ENCODE measurements at places on chromosomes 13 and 19.

- no peak for DNase-seq
Observed at GRCh38 chr13:94481941-94482340, 2.5 kb upstream of the DCT start.

- no peak for DNase-seq
Observed at GRCh38 chr19:33096005-33096404, 15.0 kb downstream of the GPATCH1 start.

GRCh38 chr19:17075864-17076542, 426 bp downstream of the MYO9B start:
- DNase-seq: peak; percentile 47

DNA sequence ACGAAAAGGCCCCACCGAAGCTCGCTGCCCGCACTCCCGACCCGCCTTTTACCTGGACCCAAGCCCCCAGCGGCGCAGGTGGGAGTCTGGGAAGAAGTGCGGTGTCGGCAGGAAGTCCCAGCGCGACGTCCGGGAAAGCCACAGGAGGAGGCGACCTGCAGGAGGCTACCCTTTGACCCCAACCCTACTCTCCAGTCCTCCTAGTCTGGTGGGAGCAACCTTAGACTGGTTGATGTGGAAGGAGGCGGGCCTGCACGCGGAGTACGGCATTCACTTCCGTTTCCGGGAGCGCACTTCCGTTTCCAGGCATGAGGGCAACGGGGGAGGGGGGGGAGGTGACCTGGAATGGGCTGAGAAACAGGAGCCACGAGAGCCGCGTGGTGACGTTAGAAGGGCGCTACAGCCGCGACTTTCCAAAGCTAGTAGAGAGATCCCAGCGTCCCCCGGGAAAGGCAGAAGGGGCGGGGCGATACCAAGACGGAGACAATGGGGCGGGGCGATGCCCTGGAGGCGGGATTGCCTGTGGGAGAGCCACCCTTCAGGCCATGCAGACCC, 28.5 kb downstream of the ZNF266 start:
- peak; percentile 71 for DNase-seq

DNA sequence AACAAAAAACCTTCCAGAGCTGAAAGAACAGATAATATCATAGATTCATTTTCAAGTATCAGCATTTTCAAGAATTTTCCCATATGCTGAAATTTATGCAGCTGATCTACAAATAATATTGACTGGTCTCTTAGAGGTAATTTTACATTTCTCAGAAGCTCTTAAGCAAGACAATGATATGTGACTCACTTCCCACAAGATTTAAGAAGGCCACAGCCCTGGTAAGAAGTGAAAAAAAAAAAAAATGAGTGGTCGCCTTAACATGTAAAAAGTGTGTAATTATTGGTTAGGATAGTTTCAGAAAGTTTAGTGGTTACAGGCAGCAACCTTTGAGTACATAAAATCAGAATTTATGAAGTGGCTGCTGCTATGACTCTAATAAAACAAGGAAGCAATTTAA, 54.5 kb downstream of the NUFIP1 start:
- DNase-seq: no peak

- no peak for DNase-seq
Observed at GRCh38 chr19:4360641-4361151, 17.3 kb downstream of the MPND start.

DNA sequence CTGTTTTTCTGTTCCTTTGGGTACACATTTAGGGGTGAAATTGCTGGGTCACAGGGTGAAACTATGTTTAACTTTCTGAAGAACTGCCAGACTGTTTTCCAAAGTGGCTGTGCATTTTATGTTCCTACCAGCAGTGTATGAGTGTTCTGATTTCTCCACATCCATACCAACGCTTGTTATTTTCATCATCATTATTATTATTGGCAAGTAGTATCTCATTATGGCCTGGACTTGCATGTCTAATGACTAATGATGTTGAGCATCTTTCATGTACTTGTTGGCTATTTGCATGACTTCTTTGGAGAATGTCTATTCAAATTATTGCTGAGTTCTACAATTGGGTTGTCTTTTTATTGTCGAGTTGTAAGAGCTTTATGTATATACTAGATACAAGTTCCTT, 321.8 kb upstream of the HTR2A start:
- DNase-seq: no peak

GRCh38 chr19:42528354-42529247, at the start of gene CEACAM1:
Gene CEACAM1 (minus strand): TSS chr19:42528481. CDS start chr19:42528374, 107 bp downstream.
- peak; percentile 39 for DNase-seq

- no peak for DNase-seq
Observed at GRCh38 chr13:65063753-65064152, 2166.4 kb downstream of the PCDH9 start.

DNA sequence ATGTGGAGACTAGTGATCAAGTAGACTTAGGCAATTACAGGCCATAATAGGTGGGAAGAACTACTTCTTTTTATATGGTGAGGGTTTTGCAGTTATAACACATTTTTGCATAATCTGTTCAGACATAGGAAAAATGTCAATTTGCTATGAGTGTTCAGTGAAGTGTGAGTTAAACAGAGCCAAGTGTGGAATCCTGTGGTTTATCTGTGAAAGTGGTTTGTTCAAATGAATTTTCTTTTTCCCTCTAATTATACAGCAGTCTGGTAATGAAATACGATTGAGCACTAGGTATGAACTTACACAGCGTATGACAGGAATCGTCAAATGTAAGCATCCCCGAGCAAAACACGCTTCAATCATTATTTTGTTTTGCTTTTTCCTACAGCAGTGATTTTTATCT, 178.3 kb downstream of the STK24 start:
- no peak for DNase-seq

GRCh38 chr19:21611659-21612402, 106.4 kb downstream of the ZNF429 start:
- no peak for DNase-seq

DNA sequence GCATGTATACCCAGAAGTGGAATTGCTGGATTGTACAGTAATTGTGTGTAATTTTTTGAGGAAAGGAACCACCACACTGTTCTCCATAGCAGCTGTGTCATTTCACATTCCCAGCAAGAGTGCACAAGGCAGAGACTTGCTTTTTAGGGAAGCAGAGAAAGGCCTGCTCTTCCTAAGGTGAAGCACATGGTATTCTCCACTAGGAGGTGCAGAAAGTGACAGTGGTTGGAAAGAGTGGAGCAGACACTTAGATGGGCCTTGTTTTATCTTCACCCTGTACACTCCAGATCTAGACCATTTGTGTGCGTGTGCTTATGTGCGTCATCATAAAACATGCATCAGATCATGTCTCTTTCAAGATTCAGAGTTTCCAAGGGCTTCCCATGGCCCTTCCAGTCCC, 35.0 kb downstream of the FAM124A start:
- no peak for DNase-seq

DNA sequence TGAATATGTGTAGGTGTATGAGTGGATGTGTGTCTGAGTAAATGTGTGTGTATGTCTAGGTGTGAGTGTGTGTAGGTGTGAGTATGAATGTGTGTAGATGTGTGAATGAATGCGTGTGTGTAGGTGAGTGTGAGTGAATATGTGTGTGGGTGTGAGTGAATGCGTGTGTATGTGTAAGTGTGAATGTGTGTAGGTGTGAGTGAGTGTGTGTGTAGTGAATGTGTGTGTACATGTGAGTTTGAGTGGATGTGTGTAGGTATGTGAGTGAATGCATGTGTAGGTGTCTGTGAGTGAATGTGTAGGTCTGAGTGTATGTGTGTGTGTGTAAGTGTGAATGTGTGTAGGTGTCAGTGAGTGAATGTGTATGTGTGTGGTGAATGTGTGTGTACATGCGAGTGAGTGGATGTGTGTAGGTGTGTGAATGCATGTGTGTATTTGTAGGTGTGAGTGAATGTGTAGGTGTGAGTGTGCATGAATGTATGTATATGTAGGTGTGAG, 201.0 kb upstream of the ZNF536 start:
- DNase-seq: no peak

DNA sequence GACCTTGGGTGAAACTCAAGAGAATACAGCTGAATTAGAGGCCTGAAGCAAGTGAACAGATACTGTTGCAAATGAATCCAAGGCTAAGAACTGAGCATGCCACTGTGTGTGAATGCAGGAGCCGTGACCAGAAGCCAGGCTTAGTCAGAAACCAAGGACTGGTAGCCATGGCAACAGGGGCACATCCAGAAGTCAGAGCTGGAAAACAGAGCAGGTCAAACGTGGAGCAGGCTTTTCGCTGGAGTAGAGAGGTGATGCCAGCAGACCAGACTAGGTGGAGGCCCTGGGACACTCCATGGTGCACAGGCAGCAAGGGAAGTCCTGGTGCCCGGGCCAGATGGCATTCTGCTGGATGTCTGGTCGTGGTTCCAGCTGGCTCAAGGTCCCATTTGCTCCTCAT, 564.1 kb downstream of the PCDH9 start:
- DNase-seq: no peak

DNA sequence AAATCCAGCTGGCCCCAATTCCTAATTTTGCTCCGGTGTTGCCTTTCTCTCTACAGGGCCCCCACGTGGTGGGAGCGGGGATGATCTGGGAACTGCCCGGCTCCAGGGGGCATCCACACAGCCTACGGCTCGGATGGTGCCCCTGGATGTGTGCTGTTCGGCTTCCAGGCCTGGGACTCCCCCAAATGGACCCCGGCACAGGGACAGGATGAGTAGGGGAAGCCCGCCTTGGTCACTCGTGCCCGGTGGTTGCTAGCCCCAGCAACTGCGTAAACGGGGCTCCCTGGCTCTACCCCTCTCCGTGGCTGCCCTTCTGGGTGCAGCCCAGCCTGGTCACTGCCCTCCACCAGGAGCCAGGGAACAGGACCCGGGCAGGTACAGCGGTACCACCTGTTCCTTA, 111.5 kb downstream of the TEX26 start:
- DNase-seq: no peak

DNA sequence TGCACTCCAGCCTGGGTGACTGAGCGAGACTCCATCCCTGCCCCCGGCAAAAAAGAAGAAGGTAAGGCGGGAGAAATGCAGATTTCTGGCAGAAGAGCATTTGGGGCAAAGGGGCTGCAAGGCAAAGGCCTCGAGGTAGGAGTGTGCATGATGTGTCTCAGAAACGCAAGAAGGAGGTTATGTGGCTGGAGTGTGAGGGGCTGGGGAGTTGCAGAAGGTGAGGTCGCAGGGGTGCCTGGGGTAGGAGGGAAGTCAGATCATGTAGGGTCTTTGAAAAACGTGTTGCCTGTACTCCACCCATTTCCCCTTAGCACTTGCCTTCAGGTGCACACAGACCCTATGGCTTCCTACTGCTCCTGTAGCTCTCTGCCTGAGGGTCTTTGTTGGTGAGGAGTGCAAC, 29.9 kb downstream of the KCTD15 start:
- no peak for DNase-seq

GRCh38 chr19:49570138-49570856, 10.1 kb downstream of the NOSIP start:
- peak; percentile 66 for DNase-seq

DNA sequence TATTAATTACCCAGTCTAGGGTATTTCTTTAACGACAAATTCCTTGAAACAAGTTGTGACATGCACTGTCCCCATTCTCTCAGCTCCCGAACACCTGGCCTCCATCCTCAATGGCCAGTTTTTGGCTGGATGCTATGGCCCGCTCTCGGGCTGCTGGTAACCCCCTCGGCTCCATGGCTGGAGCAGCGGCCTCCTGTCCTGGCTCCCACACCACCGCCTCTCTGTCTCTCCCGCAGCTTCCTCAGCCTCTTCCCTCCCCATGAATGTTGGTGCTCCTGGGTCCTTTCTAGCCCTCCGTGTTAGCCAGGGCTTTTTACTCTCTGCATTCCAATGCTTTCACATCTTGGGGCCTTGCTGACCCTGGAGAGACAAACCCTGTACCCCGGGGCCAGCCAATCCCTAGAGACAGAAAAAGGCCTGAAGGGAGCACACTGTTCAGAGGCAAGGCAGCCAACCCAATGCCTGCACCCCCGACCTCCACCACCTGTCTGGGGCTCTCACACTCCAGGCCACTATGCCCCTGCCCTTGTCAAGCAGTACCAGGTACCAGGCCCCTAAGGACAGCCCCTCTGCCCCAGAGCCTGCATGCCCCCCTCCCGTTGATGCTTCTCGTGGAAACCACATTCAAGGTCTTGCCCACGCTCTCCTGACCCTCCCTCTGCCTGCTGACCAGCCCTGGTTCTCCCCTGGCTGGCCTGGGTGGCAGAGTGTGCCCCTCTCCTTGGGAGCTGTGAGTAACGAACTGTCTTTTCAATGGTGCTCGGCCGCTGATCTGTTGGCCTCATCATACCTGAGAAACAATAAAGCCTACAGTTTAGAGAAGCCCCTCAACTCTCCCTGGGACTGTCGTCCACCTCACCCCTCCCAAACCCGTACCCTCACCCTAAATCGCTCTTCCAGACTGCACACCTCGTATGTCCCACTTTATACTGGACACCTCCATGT, 86.9 kb upstream of the GPR183 start:
- DNase-seq: no peak

DNA sequence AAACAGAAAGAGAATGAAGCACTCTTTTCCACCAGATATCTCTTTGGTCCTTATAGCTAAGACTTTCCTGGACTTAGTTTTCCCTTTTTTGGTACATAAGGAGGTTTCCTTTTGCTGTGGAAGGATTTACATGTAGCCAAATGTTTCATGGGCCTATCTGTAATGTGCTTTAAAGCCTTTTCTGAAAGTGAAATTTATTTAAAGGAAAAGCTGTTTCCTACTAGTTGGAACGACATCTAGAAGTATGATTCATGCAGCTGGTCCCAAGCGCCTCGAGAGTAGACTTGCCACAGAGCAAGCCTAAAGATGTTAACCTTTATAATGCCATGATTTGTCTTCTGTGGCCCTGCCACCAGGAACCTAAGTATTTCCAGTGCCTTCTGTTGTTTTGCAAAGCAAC, 390.3 kb downstream of the DLEU7 start:
- no peak for DNase-seq

GRCh38 chr13:102548811-102549210, 48.0 kb upstream of the TPP2 start:
- DNase-seq: no peak

GRCh38 chr19:55089342-55089944, 13.8 kb downstream of the EPS8L1 start:
- no peak for DNase-seq

- no peak for DNase-seq
Observed at GRCh38 chr13:74129500-74130191, 4.6 kb downstream of the KLF12 start.

GRCh38 chr19:38203197-38203596, 20.8 kb downstream of the DPF1 start:
- DNase-seq: no peak

DNA sequence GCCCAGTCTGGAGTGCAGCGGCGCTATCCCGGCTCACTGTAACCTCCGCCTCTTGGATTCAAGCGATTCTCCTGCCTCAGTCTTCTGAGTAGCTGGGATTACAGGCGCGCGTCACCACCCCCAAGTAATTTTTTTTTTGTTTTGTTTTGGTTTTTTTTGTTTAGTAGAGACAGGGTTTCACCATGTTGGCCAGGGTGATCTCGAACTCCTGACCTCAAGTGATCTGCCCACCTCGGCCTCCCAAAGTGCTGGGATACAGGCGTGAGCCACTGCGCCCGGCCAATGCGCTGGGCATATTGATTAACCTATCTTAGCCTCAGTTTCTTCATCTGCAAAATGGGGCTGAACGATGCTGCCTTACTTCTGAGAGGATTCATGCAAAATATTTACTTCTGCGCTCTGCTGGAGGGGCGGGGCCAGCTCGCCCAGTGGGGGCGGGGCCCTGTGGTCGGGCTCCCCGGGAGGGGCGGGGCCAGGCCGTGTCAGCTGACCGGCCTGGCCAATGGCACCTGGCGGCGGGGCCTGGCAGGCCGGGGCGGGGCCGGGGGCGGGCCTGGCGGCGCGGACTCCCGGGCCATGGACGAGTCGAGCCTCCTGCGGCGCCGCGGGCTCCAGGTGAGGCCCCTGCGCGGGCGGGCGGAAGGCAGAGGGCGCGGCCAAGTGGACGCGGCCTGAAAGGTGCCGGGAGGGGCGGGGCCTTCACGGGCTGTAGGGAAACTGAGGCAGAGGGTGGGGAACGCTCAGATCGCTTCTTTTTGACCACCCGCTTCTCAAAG, at the start of gene MAST3:
Gene MAST3 (plus strand): TSS at position 562 of the 776 bp plus-strand sequence. CDS start 15 bp downstream, at position 577.
- DNase-seq: peak; percentile 90

All from activated naive CD4-positive, alpha-beta T cell treated with anti-CD3 and anti-CD28 coated beads, Interleukin-2, amount 50 U/mL, for 16 hours (primary cell).